ENCODE measurements at places on chromosomes 3 and 15.

DNA sequence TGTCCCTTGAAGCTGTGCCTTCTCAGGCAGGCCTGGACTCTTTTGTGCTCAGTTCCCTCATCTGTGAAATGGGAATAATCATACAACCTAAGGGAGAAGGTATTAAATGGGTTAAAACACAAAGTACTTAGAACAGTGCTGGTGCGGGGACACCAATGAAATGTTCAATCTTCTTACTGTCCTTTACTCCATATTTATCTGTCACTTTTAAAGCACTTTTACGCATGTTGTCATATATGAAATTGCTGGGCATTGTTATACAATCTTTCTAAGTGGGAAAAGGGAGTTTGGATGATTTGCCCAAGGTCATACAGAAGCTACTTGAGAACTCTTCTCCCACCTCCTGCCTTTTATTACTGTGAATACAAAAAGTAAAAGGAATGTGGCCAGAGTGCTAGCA is 87.8 kb upstream of the PSMD6 start:
- DNase-seq: no peak

- DNase-seq: no peak
Observed at GRCh38 chr3:51932471-51933370, 9.0 kb downstream of the RRP9 start.

DNA sequence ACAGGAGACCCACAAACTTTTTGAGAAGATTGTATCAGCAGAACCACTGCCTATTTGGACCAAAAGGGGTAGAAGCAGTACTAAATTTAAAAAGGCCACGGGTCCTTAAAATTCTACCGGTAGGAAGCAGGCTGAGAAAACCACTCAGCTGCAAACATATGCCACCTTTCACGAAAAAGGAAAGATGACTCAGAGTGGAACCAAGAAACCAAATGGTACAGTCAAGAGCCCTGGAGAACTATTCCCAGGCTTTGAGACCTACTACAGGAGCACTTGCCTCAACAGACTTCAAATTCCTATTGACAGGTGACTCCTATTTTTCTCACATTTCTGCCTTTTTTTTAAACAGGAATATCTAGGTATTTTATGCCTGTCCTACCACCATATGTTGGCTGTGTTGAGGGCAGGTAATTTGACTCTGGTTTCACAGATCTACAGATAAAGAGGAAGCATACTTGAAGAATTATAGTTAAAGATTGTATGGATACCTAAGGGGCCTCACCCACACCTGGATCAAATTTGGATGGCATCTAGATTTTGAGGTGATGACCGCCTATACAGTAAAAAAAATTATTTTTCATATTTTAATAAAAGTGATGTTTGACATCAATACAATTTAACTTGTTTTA is 10.1 kb downstream of the GOLIM4 start:
- DNase-seq: peak; percentile 60

DNA sequence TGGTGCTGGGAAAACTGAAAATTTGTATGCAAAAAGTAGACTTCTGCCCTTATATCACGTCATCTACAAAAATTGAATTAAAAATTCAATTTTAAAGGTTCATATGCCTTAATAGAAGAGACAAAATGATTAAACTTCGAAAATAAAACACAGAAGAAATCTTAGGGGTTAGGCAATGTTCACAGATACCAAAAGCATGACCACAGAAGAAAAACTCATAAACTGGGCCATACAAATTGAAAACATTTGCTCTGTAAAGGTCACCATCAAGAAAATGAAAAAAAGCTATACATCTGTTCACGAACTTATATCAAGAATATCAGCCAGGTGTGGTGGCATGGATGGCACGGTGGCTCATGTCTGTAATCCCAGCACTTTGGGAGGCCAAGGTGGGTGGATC is 245.1 kb downstream of the PCCB start:
- DNase-seq: no peak

DNA sequence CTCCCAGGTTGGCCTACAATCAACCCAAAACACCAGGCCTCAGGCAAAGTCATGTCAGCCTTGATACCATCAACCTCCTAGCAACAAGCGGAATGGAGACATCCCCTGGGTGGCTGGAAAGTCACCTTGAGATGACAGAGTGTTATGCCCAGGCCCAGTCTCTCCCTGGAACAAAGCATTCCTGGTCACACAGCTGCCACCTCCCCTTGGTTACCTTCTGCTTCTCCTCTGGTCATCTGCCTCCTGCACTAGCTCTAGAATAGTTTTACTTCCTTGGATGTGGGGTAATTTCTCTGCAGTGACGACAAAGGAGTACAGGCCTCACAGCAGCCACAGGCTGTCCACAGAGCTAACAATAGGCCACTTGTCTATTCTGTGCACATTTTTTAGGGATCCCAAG is 114.9 kb downstream of the RFTN1 start:
- DNase-seq: no peak

All from NCI-H69 (cell line).